ENCODE measurements at places on chromosomes 3 and 15.

- no peak for DNase-seq
Measured at GRCh38 chr3:25597535-25598101, 67.1 kb downstream of the TOP2B start.

DNA sequence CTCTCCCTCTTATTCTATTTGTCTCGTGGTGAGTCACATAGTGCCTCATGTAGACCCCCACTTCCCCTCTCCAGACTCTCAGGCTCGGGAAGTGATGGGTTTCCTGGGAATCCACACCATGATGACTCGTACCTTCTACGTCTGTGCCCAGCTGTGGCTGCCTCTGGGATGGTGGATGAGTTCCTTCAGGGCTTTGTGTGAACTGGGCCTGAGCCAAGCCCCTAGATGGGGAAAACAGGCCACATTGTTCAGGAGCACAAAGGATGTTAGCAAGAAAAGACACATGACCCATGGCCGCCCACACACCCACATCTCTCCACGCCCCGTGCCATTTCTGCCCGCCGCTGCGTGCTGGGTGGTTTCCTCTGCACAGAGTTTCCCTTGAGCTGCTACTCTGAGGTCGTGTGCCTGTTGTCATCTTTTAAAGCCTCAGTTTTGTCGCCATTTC lies 10.5 kb downstream of the ISG20 start:
- peak; percentile 91 for DNase-seq

GRCh38 chr3:33355611-33356010 lies 78.4 kb downstream of the FBXL2 start:
- peak; percentile 13 for DNase-seq

- DNase-seq: no peak
Measured at GRCh38 chr3:181713676-181714612, 2.2 kb downstream of the SOX2 start.

- DNase-seq: no peak
Measured at GRCh38 chr3:42905740-42906069, 237 bp upstream of the ZNF662 start.

DNA sequence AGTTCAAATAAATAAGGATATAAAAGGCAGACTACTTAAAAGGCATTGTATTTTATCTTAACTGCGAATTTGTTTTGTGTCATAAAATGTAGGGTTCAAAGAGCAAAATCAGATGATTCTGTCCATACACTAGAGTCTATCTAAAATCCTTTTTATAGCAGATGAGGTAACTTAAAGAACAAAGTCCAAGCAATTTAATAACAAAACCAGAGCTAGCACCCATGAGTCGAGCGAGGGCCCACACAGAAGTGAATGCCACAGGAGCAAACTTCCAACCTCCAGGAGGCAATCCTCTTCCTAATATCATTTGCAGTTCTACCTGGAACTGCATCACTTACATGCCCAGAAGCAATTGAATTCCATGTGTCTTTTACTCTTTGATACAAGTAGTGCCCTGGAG lies 35.4 kb upstream of the KBTBD8 start:
- no peak for DNase-seq

- DNase-seq: peak; percentile 43
Measured at GRCh38 chr3:65922441-65922840, 116.3 kb downstream of the MAGI1 start.

DNA sequence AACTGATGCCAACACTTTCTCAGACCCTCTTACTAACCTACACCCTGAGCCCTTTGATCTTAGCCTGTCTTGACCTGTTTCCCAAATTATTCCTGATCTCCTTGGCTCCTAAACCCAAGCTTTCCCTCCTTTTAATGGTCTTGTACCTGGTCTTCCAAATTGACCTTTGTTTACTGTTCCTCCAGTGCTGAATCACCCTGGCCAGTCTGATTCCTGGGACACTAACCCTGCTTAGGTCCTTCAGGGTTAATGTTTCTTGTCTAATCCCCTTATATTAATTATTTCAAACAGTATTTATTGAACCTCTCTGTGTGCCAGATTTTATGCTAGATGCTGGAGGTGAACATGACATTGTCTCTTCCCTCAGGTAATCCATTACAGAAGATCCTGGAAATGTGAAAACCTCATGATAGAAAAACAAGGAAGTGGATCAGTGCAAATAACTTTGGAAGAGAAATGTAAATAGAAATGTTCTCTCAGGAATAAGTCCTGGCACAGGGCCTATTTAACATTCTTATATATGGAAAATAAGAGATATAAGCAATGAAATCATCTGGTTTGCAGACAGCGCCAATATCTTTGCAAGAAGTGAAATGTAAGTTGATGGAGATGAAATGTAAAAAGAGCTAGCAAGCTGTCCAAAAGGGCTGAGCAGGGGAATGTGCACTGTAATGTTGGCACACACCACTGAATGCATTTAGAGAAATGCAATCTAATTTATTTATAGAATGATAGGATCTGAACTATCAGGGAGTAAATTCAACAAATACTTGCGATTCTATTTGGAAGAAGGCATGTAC lies 20.7 kb downstream of the HGD start:
- no peak for DNase-seq

GRCh38 chr15:99307735-99308134 lies 56.5 kb downstream of the LRRC28 start:
- DNase-seq: no peak

DNA sequence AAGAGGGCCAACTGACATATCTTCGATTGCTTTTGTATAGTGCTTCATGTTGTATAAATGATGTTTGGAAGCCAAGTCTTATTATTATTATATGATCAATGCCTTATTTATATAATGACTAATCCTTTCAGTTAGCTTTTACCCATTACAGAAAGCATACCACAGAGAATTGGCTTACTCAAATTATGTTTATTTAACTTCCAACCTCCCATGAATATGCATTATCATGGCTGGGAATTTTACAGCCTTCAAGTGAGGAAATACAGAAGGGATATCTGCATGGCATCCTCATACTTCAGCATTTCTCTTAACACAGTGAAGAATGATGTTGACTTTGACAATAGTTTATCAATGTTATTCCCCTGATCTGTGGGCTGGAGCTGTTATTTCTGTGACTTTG lies 225.9 kb upstream of the GAP43 start:
- DNase-seq: no peak

GRCh38 chr3:58117561-58118181 lies 93.1 kb downstream of the DNASE1L3 start:
- peak; percentile 13 for DNase-seq

GRCh38 chr3:31092748-31093589 lies 198.5 kb upstream of the GADL1 start:
- DNase-seq: peak; percentile 65

DNA sequence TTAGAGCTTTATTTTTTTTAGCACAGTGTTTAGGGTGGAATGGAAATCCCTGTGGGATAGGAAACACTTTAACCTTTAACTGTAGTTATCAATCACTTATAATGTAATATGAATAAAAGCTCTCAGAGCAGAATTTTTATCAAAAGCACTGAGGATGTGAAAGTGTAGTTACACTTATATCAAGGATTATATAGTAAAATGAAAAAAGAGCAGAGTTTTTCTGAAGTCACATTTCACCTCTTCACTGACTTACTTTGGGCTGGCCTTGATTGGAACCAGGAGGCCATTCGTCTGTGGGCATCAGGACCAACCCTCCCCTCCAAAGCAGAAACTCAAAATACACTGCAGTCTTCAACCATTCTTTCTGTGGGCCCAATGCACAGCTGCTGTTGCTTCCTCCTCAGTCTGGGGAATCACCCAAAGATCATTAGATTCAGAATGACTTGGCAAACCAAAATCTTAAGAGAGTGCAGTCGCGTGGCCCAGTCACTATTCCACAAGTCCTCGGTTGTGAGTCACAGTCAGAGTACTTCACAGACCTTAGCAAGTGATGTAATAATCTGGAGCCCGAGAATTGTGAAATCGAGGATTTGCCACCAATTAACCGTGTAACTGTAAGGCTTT lies 132.6 kb upstream of the COL8A1 start:
- DNase-seq: peak; percentile 97

- DNase-seq: no peak
Measured at GRCh38 chr3:98027085-98027446, 8.0 kb downstream of the GABRR3 start.

DNA sequence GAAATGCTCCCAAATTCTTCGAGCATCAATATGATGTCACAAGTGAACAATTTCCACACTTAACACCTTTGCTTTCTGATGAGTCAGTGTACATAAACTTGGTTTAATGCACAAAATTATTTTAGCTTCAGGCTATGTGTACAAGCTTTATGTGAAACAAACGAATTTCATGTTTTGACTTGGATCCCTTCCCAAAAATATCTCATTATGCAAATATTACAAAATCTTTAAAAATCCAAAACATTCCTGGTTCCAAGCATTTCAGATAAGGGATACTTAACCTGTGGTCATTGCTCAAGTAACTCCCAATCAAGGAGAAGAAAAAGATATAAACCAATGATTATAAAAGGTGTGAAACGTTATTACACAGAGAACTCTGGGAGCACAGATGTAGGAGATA lies 25.2 kb downstream of the RAB5A start:
- DNase-seq: peak; percentile 90

- DNase-seq: no peak
Measured at GRCh38 chr15:96703794-96704550, 373.5 kb downstream of the NR2F2 start.

- DNase-seq: no peak
Measured at GRCh38 chr15:54580643-54581042, 602.4 kb downstream of the UNC13C start.

- no peak for DNase-seq
Measured at GRCh38 chr3:155303540-155304097, 10.1 kb upstream of the STRIT1 start.

DNA sequence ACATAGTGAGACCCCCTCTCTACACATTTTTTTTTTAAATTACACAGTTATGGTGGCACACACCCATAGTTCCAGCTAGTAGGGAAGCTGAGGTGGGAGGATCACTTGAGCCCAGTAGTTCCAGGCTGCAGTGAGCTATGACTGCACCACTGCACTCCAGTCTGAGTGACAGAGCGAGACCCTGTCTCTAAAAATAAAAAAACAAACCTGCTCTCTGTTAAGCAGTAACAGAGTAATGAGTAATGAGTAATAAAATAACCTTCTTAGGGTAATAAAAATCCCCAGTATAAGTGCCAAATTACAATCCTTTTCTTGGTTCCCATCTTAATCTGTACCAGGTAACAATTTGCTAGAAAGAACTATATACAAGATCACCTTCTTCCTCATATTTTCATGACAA lies 65.9 kb upstream of the PLXND1 start:
- no peak for DNase-seq

DNA sequence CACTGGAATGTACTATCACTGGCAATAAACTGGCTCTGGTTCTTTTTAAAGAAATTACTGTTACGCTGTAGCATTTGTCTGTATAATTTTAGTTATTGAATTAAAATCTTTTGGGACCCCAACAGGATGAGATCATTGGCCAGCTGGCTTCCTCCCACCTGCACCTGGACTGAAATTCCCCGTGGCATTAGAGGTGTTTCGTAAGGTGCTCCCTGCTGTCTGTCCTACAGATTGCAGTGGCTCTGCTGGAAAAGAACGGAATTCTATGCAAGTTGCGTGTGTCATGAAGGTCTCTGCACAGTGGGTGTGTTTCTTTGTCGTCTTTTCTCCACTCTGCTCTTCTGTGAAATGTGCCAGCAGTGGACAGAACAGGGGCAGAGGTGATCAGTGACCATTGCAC lies 383.4 kb downstream of the PTPRG start:
- DNase-seq: no peak

DNA sequence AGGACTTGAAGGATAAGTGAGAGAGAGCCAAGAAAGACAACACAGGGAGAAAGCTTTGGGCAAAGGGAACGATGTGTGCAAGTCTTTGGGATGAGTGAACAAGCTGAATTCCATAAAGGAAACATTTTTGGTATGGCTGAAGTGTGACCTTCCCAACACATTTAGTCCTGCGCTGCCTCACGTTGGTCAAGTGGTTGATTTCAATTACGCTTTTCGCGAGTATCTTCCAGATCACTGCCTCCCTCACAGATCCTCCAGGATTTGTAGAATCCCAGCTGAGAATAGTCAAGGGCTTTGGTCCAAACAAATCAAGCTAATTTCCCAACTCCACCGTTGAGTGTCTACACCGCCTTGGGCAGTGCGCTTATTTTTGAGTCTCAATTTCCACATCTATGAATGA lies 338.4 kb upstream of the ADAMTS9 start:
- DNase-seq: no peak

DNA sequence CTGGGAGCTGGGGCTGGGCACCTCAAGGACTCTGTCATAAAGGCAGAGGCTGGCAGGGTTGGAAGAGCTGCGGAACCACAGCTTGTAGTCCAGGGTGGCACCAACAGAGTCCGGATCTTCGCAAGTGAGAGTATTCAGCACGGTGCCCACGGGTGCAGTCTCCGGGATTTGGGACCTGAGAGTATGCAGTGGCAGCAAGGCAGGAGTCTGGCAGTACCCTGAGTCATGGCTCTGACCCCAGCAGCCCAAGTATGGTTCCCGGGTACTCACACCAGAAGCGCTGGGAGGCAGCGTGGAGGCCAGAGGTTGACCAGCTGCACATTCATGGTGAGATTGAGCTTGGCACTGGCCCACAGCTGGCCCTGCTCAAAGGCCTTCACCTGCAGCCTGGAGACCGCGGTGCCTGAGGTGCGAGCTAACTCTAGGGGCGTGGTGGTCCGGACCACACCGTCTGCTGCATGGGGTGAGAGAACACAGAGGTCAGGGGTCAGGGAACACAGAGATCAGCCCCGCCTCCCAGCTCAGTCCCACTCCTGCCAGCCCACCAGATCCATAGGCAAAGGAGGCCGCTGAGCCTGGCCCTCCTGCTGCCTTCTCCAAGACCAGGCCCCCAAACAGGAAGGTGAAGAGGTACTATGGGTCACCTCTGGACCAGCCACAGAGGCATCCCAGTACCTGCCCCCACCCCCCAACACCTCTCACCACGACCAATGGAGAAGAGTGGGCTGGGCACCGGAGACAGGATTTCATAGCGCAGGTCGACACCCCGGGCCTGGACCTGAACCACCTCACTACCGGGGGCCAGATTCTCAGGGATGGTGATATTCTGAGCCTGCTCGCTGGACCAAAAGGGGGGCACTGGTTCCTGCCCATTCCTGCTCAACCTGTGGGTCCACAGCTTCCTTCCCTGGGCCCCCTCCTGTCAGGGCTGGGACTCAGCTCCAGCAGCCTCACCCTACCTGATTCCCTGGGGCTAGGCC lies 4.5 kb downstream of the CDHR4 start:
- no peak for DNase-seq

- no peak for DNase-seq
Measured at GRCh38 chr3:175679568-175679967, 820.4 kb downstream of the NAALADL2 start.

GRCh38 chr3:147775411-147775810 lies 366.2 kb downstream of the ZIC1 start:
- DNase-seq: no peak

GRCh38 chr15:31498756-31499155 lies 172.1 kb downstream of the KLF13 start:
- DNase-seq: no peak
